GM18507 (cell line): ENCODE measurements at places on chromosomes 3 and 15.

GRCh38 chr15:33677238-33677830 lies 291.0 kb upstream of the CHRM5 start:
- DNase-seq: no peak

- no peak for DNase-seq
Measured at GRCh38 chr15:66180531-66181097, 72.9 kb downstream of the MEGF11 start.

GRCh38 chr15:62492900-62493299 lies 327.8 kb upstream of the C2CD4B start:
- no peak for DNase-seq

DNA sequence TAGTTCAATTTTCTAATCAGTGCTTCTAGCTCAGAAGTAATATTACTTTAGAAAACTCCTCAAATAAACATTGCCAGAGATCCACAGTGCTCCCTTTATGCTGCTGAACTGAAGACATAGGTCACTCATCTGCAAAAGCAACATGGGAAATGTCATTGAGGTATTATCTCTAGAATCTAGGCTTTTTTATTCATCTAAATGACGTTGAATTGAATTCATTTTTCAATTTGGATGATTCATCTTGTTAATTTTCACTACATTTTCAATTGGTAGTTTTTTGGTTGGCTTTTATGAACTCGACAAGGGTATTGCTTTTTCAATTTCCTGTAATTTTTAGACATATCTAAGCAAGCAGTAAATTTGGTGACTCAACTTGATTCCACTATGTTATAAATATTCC lies 275.4 kb downstream of the NFKBIZ start:
- no peak for DNase-seq

DNA sequence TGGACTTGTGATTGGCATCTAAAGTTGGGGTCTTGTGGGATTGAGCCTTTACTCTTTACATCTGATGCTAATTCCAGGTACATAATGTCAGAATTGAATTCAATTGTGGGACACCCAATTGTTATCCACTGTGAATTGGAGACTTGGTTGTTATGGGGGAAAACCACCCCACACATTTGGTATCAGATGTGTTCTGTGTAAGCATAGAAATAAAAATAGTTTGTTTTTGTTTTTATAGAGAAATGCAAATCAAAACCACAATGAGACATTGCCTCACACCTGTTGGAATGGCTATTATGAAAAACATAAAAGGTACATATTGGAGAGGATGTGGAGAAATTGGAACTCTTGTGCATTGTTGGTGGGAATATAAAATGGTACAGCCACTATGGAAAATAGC lies 58.5 kb downstream of the CPA3 start:
- no peak for DNase-seq

DNA sequence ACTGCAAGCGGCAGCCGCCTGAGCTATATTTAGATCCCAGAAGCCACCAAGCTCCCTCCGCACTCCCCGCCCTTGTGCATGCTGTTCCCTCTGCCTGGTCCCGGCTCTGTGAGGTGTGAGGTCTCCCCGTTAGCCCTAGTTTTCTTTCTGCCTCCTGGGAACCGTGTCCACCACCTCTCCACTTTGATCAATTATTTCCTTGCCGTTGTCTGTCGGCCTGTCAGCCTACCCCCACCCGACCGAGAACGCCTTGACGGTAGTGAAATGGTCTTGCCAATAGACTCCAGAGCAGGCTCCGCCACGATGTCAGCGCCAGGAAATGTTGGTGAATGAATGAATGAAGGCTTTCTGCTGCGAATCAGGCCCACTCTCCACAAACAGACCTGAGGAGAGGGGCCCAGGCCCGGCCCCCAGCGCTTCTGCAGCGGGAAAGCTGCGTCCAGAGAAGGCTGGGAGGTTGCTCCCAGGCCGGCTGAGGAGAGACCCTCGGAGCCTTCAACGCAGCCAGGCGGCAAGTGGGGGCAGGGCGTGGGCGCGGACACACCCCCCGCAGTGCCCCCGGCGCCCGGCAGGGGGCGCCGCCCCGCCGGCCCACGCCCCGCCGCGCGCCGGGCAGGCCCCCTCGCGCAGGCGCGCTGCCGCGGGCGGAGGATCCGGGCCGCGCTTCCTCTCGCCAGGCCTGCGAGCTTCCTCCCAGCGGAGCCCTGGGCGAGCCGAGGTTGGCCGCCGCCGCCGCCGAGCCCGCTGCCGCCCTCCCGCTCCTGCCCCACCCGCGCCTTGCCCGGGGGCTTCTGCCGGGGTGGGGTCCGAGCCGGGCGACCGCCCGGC lies at the start of gene CSK:
Gene CSK, plus strand, starts transcription at position 650 of the 828 bp plus-strand sequence. CDS start 16,218 bp downstream, outside the sequence.
- DNase-seq: peak; percentile 67

DNA sequence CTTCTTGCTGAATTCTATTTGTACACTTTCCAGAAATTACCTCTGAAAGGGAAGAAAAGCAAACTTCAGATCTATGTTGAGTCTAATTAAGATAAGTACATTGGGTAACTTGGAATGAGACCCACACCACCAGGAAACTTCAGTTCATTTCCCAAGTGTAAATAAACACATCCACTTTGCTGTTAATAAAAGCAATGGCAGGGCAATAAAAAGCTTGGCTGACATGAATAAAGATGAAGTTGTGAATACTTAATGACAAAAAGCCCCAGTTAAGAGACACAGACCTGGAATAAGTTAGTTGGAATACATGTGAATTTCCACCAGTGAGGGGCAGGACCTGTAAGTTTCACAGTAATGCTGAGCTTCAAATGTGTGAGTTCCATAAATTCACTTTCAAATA lies 83.3 kb downstream of the MEX3B start:
- DNase-seq: no peak

DNA sequence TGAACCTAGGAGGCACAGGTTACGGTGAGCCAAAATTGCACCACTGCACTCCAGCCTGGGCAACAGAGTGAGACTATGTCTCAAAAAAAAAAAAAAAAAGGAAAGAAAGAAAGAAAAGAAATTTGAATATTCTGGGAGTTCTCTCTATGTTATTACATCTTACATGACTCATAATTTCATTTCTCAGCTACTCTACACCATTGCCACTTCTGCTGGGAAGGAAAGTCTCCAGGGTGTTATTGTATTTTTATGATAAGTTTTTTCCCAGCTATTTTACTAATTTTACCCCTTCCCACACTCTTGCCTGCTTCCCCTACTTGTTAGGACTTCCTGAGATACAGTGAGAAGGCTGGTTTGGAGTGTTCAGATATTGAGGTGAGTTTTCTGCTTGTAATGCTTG lies 69.7 kb upstream of the UMPS start:
- DNase-seq: no peak

- DNase-seq: no peak
Measured at GRCh38 chr3:49807431-49808114, 4.5 kb downstream of the INKA1 start.

DNA sequence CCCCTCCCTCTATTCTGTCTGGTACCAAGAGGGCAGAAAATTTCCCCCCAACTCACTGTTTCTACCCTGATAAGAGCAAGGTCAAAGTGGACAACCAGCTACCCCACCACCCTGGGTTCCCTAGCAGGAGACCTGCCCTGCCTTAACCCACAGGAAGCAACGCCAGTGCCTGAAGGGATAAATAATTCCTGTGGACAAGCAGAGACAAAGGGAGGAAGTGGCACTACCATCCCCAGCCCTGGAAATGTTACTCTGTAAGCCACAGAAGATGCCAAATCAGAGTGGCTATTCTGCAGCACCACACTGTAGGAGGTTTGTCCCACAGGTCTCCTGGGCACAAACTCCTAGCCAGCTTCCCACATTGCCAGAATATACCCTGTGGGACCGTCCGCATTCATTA lies 80.1 kb downstream of the DNAH12 start:
- no peak for DNase-seq

DNA sequence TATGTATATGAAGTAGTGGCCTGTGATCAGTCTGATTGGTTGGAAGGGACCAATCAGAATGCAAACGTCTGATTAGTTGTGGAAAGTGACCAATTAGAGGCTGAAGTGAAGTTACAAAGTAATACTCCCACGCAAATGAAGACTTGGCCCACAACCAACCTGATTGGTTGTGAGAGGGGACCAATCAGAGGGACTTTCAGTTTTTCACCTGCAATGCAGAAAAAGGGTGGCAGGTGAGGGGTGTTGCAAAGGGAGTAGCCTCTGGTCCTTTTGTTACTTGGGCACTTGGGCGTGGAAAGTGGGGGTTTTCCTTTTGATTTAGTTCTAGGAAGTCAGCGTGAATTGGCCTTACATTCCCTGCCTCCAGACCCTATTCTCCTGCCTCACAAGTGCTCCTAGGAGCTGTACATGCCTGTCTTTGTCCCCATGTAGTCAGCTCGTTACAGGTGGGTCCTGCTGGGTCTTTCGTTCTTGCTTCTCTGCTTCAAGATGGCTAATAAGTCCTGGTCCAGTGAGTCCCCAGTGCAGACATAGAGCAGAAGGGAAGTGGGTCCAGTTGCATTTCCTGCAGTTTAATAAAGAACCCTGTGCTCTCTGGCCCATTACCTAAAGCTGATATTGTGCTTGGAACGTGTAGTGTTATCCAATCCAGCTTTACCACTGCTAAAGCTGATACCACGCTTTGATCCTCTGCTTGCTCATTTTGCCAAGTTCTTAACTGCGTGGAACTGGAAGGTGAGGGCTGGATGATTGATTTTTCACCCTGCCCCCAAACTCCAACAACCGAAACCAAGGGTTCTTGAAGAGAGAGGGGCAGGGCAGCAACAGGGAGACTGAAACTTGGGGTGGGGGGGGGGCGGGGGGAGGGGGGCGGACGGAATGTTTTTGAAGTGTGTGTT lies 46.0 kb upstream of the CD47 start:
- DNase-seq: no peak
